ENCODE measurements at places on chromosomes 3 and 15.

- DNase-seq: no peak
Measured at GRCh38 chr3:135325096-135325495, 530.0 kb downstream of the EPHB1 start.

DNA sequence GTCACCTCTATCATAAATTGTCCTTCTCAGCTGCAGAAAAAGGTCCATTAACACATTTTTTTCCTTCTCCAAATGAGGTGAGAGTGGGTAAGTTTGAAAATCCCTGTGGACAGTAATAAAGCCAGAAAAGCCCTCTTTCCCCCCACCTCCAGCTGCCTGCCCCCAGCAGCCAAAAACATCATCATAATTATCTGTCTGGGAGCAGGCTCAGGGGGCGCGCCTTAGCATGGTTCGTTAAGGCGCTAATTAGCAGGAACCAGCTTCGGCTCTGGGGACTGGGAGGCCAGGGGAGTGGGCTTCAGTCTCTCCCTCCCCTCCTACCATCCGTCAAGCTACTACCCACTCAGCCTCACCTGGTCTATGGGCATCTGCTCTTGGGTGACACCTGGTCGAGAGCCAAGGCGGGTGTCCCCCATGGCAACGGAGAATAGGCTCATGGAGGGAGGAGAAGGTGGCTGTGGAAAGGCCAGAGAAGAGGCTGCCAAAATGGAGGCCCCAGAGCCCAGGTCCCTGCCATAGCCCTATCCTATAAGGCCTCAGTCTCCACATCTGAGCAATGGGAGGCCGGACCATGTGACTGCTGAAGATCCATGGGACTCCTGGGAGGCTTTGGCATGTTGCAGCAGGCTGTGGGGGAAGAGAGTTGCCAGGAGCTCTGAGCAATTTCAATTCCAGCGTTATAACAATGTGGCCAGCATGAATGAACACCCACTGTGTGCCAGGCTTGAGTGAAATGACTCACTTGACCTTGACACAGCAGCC is 140.1 kb upstream of the LINGO1 start:
- DNase-seq: no peak

DNA sequence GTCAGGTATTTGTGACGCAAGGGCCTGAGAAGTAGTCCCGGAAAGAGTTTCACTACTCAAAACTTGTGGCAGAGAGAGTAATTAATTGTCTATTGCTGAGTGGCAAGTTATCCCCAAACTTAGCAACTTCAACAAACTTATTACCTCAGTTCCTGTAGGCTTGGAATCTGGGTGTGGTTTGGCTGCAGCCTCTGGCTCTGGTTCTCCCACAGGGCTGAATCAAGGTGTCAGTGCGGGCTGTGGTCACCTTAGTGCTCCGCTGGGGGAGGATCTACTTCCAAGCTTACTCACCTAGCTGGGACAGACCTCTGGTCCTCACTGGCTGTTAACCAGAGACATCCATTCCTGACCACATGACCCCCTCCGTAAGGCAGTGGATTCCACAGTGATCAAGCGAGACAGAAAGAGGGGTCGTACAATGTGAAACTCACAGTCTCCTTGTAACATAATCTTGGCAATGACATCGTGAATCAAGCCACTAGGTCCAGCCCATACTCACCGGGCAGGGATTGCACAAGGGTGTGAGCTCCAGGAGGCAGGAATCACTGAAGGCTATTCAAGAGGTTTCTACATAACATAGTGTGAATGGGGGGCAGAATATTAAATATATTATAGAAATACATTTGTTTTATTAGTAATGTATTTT is 138.3 kb downstream of the RYR3 start:
- DNase-seq: no peak

DNA sequence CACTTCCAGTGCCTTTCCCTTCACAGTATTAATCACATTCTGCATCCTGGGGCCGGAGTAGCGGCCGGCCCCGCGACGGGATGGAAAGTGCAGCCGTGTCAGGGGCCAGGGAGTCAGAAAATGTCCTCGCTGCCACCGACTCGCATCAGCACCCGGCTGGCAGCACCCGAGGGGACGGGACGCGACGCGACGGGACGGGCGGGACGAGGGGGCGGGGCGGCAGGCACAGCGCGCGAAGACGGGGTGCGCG is 353 bp downstream of the ATG3 start:
- DNase-seq: peak; percentile 82

DNA sequence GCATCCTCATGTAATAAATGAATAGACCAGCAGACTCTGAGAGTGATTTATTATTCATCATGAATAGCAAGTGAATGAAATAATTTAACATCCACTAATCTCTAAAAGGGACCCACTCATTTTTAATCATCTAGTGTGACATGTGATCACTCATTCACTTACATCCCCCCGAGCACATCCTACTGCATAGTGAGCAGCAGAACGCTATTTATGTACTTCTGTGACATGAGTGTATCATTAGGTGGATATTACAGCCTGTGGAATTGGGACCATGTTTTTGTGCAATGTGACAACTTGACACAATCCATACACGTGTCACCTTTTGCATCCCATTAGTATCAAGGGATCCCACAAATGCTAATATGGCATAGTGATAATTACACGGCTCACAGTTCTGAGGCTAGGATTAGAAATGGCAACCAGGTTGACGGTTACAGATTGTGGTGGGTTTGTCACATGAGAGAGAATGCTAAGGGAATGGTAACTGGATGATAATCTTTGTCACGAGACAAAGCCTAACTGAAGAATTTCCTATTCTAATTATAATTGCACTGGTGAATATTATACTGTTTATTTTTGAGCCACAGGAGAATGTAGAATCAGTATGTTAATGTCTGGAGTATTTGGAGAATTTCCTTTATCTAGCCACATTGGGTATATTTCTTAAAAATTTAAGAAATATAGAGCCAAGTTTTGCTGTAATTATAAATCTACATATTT is 595.2 kb upstream of the TBL1XR1 start:
- DNase-seq: no peak

DNA sequence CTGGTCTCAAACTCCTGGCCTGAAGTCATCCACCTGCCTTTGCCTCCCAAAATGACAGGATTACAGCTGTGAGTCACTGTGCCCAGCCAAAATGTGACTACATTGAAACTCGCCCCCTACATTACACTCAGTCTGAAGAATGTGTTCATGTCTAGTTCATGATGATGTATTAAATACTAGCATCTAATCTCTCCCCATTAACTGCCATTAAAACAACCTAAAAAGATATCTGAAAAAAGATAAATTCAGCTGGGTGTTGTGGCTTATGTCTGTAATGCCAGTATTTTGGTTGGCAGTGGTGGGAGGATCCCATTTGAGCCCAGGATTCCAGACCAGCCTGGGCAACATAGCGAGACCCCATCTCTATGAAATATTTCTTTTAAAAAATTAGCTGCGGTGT is 159.4 kb downstream of the PCCB start:
- no peak for DNase-seq

GRCh38 chr3:174243171-174243570 is 616.0 kb upstream of the NAALADL2 start:
- DNase-seq: no peak

- no peak for DNase-seq
Measured at GRCh38 chr3:36992806-36993325, at the start of gene EPM2AIP1. Gene EPM2AIP1, minus strand, starts transcription at chr3:36993131. Its CDS starts 54 bp downstream, at chr3:36993077.

GRCh38 chr15:66165856-66166255 is 87.7 kb downstream of the MEGF11 start:
- DNase-seq: no peak

- DNase-seq: no peak
Measured at GRCh38 chr3:89227218-89227617, 119.8 kb downstream of the EPHA3 start.

GRCh38 chr15:70826634-70827033 is 27.3 kb downstream of the LARP6 start:
- no peak for DNase-seq

DNA sequence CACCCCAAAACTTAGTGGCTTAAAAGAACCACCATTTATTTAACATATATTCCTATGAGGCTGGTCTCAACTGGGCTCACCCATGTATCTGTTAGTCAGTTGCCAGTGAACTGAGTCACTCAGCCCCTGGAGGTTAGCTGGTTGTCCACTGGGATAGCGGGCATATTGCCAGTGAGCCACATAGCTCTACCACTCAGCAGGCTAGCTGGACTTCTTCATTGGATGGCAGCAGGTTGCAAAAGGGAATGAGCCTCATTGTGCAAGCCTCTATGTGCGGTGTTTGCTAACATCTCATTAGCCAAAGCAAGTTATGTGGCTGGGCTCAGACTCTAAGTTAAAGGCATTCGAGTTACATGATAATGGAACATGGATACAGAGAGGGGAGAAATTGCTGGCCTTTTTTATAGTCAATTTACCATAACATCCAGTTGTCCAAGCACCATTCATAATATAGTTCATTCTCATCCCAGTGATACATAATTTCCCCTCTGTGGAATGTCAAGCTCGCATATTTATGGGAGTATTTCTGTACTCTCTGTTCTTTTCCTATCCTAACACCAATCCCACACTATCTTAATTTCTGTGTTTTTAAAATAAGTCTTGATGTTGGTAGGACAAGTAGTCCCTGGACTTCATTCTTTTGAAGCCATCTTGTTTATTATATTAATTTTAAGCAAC is 8.7 kb downstream of the BTD start:
- DNase-seq: no peak

GRCh38 chr3:114241262-114241661 is 3.9 kb upstream of the ZNF80 start:
- DNase-seq: no peak

GRCh38 chr15:66164788-66165187 is 88.8 kb downstream of the MEGF11 start:
- DNase-seq: no peak

DNA sequence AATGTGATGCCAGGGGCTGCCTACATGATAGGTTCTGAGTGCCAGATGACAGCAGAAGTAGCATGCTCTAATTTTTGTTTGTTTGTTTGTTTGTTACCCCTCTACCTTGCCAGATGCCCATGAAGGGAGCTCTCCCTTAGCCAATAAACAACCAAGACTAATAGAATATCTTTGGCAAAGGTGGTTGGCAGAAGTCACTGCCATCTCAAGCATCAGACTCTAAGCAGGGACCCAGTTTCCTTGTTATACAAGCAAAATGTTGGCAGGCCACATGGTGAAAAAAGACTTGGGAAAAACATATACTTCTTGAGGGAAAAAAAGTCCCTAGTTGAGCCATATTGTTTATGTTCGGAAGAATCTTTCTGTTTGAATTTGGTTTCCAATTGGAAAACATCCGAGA is 609.0 kb upstream of the CFAP20DC start:
- DNase-seq: no peak

DNA sequence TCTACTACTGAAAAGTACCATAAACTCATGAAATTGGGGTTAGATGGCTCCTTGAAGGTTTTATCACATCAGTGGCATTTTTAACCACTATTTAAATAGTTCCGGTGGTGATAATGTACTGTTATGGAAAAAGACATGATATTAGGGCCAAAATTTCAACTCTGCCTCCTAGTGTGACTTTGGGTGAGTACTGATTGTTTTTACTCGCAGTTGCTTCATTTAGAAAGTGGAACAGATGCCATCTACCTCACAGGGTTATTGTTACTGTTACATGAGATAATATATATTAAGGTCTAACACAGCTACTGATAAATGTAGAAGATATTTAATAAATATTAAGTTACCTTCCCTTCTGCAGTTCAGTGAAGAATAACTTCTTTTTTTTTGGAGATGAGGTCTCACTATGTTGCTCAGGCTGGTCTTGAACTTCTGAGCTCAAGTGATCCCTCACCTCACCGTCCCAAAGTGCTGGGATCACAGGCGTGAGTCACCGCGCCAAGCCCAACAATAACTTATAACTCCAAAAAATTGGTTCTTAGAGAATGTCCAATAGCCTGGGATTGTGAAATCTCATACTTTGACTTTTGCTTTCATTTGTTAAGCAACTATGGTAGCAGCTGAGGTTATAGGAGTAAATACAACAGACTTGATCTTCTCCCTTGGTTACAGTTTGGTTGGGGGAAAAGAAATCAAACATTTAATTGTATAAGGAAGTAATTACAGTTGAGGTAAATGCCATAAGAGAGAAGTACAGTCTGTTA is 48.3 kb downstream of the MEF2A start:
- DNase-seq: no peak

GRCh38 chr3:38511546-38511945 is 15.4 kb downstream of the EXOG start:
- no peak for DNase-seq

DNA sequence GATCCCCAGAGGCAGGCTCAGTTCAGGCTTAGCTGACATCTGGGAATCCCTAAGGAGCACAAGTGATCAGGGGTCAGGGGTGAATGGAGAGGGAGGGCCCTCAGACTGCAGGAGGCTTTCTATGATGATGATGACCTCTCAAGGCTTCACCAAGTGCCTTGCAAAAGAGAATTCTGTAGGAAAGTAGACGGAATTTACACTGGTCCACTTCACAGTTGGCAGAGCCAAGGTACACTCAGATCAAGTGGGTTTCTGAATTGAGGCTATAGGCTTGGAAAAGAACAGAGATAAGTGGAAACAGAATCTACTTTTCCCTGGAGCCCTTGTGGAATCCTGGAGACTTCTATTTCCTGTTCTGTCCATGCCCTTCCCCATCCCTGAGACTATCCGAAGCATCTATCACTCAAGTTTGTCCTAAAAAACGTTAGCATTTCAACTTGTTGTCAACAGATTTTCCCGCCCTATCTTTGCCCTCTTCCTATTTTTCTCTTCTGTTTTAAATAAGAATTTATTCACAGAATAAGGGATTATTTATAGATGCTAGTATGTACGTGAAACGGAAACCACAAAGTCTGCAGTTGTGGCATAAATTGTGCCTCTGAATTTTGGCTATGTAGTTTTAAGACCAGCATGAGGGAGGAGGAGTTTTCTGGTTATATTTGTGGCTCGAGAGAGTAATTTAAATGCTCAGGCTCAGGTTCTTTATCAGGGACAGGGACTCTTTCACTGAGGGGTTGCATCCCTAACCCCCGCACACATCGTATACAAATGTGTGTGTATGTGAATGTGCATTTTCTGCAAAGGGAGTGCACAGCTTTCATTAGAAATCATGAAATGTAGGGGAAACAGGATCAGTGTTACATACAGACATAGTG is 12.8 kb downstream of the GCSAM start:
- DNase-seq: no peak

DNA sequence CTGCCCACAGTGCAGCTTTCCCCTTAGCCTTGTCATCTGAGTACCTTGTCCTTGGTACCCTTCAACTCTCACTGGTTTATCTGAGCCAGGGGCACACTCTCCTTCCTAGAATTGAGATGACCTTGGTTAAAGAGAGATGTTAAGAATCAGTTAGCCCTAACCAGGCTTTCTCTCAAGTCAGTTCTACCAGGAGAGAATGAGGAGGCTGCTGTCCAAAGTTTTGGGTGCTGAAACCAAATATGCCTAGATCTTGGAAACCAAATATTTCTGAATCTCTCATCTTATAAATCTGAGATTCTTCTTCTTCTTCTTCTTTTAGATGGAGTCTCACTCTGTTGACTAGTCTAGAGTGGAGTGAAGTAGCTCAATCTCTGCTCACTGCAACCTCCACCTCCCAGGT is 12.0 kb upstream of the CTXND1 start:
- no peak for DNase-seq

DNA sequence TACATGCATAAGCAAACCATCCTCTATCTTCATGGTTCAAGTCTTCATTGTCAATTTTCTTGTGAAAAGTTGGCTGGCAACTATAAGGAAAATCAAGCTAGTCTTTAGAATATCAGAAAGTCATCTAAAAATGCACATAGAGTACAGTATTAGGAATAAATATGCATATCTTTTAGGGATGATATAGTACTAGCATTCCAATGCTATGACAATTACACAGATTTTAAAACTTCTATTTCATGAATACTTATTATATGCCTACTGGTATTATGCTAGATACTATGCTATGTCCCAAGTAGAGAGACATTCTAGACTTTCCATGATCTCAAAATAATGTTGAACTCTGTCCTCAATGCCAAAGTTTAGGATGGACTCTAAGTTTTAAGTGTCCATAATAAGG is 81.3 kb upstream of the NAALADL2 start:
- DNase-seq: no peak

All from midbrain (tissue), 1 donor.